Hepatocyte (in vitro differentiated cells): ENCODE measurements at places on chromosomes 16 and 17. TPM values are rescaled to one million over a fixed set of nuclear protein-coding genes. Genes with fewer than 3 reads are reported as not detected.

GP2 gene
- total RNA-seq = 14.7 and 24.8 TPM in 2 replicates

FSCN2 gene
- 1.8 and 3.7 TPM in 2 replicates for total RNA-seq

PPY gene
- total RNA-seq = not detected in 2 replicates

FXR2 gene
- total RNA-seq = 33.0 and 33.7 TPM in 2 replicates

KRTAP1-5 gene
- not detected in 2 replicates for total RNA-seq

KCNJ16 gene
- total RNA-seq = 40.6 and 46.9 TPM in 2 replicates

CACNG3 gene
- not detected in 2 replicates for total RNA-seq

ZFPM1 gene
- total RNA-seq = 3.1 and 4.1 TPM in 2 replicates

RASL10B gene
- total RNA-seq = 7.4 and 7.6 TPM in 2 replicates

KCNH4 gene
- total RNA-seq = 0.08 and 0.17 TPM in 2 replicates

UNK gene
- 26.7 and 30.9 TPM in 2 replicates for total RNA-seq

CBX8 gene
- 4.3 and 8.6 TPM in 2 replicates for total RNA-seq

C17orf107 gene
- total RNA-seq = 7.4 and 9.1 TPM in 2 replicates

ABCA10 gene
- total RNA-seq = 1.5 and 4.7 TPM in 2 replicates

GNGT2 gene
- 0.96 TPM in 1 of 2 replicates, not detected in the other for total RNA-seq

KRT20 gene
- total RNA-seq = 2.4 and 3.4 TPM in 2 replicates
